ENCODE measurements at places on chromosomes 1 and 21.
A peak's percentile ranks its signal among the peaks of the same experiment; 100 is the strongest.

- no peak for DNase-seq
Measured at GRCh38 chr1:229251185-229251584, 19.7 kb upstream of the RAB4A start.

DNA sequence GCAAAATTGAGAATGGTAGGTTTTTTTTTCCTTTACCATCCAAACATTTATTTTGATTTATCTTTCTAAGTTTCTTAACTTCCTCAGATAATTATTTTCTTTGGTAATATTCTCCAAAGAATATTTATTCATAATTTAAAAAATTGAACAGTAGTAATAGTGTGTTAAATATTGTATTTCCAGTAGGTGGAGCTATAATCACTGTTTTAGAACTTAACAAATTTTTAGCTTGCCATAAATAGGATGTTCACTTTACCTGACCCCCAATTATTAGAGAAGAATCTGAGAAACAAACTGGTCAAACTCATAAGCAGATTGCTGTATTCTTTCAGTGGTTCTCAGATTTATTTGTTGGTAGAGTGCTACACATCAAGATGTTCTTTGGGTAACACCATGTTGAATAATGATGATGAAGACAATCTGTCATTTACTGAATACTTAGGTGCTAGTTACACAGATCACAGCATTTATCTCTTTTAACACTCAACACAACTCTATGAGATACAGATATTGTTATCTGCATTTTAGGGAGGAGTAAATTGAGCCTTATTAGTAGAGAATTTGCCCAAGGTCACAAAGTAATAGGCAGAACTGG is 82.4 kb upstream of the GPR88 start:
- DNase-seq, result no peak

- no peak for DNase-seq
Measured at GRCh38 chr1:57794078-57794477, 370.2 kb upstream of the DAB1 start.

DNA sequence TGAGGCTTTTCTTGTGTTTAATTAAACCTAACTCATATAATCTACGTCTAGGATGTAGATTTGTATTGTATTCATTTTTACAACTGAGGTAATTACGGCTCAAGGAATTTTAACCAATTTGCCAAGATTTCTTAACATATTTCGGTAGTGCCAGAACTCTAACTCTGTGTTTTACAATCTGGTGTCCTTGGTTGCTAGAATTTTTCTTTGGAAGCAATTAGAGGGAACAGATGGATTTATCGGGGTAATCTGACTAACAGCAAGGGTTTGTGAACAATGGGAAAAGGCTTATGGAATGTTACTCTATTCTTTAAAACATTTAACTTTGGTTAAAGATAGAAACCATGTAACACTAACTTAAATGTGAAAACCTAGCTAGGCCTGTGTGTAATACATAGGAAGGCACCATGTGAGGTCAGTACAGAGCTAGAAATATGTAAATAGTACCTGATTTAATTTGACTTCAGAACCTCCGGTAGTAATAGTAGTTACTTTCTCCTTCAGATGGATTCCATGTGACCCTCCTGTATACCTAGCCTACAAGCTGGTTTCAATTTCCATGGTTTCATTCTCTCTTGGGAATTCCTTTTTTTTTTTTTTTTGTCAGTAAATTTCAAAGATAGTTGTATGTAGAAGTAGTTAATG is 1.2 kb downstream of the MTF2 start:
- DNase-seq, result peak; percentile 79

- no peak for DNase-seq
Measured at GRCh38 chr1:2215909-2216766, 12.0 kb upstream of the SKI start.

DNA sequence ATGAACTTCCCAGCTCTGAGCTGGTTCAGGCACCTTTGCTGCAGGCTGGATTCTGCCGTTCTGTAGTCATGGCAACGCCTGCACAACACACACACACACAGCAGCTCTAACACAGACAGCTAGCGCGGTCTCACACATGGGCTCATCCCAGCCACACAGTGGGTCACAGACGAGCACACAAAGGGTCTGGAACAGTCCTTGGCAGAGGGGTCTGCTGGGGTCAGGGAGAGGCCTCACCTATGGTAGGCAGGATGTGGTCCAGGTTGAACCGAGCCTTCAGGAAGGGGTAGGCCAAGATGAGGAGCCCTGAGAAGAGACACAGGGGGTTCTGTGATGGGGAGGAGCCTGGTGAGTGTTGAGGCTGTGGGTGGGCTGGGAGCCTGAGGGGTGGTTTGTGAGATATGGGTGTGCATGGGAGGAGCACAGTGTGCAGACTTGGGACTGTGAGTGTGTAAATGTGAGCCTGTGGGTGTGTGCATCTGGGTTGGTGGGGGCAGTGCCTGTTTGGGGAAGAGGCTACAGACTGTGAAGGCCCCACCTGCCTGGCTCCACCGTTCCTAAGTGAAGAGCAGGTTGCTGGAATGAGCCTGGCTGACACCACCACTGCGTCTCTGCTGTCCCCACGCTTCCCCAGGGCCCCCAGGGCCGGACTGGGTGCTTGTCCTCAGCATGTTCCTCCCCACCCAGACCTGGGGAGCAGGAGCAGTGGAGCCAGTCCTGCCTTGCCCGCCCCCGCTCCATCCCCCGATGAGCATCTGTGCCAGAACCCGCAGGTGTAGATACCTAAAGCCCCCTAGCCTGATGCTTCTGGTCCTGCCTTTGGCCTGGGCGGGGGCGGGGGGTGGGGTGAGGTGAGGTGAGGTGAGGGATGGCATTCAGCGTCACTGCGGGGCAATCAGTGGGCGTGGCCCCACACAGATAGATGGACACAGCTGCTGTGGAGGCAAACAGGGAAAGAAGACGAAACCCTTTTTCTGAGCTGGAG is 1.5 kb downstream of the KNCN start:
- no peak for DNase-seq

DNA sequence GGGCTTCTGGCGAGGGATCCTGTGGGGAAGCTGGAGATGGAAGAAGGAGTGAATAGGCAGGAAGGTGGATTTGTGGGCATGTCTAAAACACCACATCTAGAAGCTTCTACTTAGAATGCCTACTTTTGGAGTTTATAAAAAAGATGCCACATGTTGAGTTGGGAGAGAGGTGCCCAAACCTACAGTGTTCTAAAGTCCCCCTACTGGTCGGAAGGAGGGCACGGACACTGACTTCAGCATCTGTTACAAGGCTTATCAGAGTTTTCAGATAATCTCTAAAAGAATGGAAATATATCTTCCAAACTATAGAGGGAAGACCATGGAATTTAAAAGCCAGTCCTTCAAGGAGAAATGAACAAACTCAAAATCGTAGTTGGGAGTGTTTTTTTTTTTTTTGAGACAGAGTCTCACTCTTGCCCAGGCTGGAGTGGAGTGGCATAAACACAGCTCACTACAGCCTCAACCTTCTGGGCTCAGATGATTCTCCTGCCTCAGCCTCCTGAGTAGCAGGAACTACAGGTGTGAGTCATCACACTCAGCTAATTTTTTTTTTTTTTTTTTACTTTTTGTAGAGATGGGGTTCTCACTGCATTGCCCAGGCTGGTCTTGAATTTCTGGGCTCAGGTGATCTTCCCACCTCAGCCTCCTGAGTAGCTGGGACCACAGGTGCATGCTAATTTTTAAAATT is 14.8 kb downstream of the IBA57 start:
- DNase-seq, result no peak

- no peak for DNase-seq
Measured at GRCh38 chr1:4761324-4761723, 106.9 kb downstream of the AJAP1 start.

Data from GM13977 (cell line).